ENCODE measurements at places on chromosomes 1 and 21.

GRCh38 chr1:199585392-199585791, 442.1 kb upstream of the NR5A2 start:
- DNase-seq: no peak

DNA sequence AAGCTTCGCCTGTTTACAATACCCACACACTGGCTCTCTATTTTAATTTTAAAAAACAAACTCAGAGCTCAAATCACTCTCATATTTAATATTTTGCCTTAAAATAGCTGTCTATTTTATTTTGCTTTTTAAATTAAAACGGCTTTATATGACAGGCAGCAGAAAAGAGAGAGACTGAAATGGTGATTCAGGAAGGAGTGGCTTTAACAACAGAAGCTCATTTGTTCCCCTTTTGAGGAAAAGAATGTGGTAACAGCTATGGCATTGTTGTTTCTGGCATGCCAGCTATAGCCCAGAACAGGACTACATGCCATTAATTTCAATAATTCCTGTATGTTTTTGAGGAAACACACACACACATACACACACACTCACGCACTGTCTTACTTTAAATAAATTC, 234.2 kb upstream of the PTBP2 start:
- DNase-seq: no peak

GRCh38 chr1:226097866-226098625, 35.5 kb downstream of the H3-3A start:
- DNase-seq: peak; percentile 77

DNA sequence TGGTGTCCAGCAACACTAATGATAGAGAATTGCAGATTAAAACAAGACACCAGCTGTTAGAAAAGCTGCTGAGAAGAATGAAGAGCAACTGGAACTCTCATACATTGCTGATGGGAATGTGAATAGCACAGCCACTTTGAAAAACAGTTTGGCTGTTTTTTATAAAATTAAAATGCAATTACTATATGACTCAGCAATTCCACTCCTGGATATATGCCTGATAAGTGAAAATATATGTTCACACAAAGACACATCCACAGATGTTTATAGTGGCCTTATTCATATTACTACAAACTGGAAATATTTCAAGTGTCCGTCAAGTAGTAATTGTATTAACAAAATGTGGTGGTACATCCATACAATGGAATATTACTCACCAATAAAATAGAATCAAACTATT, 99.7 kb upstream of the HAO2 start:
- no peak for DNase-seq

- DNase-seq: no peak
Observed at GRCh38 chr1:32330558-32331151, 5.4 kb downstream of the MARCKSL1 start.

GRCh38 chr1:21517660-21518480, 8.6 kb downstream of the ALPL start:
- DNase-seq: no peak
